ENCODE measurements at places on chromosomes 16 and 17.

- no peak for DNase-seq
These were observed 21.6 kb upstream of the ENDOV start for GRCh38 chr17:80393241-80393890.

DNA sequence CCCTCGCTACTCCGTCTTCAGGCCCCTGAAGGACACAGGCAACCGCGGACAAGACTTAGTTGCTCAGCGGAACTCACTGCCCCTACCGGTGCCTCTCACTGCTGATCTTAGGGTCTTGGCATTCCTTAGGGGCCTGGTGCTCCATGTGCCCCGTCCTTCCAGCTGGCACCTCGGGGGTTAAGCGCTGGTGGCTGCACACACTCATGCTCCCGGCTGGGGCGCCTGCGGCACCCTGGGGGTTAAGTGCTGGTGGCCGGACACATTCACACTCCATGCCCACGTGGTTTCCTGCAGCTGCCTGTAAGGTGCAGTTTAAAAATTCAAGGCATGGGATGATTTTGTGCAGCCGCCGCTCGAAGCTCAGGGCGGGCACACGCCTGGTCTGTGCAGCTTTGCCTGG is 45.1 kb downstream of the BAIAP2 start:
- DNase-seq = no peak

DNA sequence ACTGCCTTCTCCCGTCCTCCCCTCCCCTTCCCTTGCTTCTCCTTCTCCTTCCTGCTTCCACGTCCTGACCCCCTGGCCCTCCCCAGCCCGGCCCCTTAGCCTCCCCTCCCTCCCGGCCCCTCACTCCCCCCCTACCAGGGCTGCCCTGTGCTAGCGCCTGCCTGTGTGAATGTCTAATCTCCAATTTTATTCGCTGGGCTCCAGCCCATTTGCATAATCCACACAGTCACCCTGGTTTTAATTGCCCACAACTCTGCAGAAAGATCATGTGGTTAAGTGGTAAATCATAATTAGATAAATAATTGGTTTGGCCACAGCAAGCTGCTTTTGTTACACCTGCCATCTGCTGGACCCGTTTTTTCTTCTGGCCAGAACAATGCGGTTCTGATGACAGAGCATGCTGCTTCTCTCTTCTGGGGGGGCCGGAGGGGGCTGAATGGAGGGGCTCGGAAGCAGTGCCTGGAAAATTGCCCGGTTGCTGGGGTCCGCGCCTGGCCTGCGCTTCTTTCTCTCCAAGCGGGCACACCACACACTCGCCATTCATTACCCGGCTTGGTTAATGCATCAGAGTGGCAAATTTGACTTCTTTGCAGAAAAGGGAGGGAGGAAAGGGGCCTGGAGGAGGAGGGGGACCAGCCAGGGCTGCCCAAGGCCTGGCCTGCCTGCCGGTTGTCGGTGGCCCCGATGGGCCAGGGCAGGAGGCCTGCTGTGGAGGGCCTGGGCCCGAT is 19.5 kb upstream of the GSE1 start:
- no peak for DNase-seq

- DNase-seq = no peak
These were observed 5.9 kb upstream of the MSLN start for GRCh38 chr16:754656-755055.

GRCh38 chr17:15027853-15028252 is 237.3 kb downstream of the PMP22 start:
- DNase-seq = no peak

- DNase-seq = no peak
These were observed 173.0 kb downstream of the WSCD1 start for GRCh38 chr17:6243186-6243585.

- DNase-seq = peak; percentile 65
These were observed 9.0 kb downstream of the VPS9D1 start for GRCh38 chr16:89711601-89712273.

DNA sequence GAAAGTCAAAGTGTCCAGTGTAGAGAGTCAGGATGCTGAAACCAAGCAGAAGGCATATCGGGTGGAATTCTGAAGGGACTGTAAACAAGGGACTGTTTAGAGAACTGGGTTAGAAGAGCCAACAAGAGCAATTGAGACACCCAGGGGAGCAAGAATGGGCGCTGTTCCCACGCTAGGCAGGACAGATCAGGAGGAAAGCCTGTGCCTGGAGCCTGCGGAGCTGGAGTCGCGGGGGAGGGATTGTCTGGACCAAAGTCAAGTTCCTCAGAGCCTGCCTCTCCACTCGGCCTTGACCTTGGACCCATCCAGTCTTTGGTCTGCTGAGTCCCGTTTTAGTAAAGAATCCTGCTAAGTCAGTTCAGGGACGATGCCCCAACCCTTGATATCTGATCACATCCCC is 14.7 kb upstream of the KLHL36 start:
- DNase-seq = no peak

GRCh38 chr17:47830396-47831002 is 842 bp downstream of the MRPL10 start:
- no peak for DNase-seq

DNA sequence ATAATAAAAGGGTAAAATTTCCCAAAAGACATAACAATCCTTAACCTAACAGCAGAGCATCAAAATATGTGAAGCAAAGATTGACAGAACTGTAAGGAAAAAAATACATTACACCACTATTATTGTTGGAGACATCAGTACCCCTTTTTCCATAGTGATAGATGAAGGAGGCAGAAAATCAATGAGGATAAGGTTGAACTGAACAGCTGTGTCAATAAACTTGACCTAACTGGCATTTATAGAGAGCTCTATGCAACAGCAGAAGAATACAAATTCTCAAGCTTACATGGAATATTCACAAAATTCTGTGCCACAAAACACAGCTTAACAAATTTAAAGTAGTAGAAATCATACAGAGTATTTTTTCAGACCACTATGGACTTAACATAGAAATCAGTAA is 195.0 kb upstream of the ELAC2 start:
- DNase-seq = no peak

DNA sequence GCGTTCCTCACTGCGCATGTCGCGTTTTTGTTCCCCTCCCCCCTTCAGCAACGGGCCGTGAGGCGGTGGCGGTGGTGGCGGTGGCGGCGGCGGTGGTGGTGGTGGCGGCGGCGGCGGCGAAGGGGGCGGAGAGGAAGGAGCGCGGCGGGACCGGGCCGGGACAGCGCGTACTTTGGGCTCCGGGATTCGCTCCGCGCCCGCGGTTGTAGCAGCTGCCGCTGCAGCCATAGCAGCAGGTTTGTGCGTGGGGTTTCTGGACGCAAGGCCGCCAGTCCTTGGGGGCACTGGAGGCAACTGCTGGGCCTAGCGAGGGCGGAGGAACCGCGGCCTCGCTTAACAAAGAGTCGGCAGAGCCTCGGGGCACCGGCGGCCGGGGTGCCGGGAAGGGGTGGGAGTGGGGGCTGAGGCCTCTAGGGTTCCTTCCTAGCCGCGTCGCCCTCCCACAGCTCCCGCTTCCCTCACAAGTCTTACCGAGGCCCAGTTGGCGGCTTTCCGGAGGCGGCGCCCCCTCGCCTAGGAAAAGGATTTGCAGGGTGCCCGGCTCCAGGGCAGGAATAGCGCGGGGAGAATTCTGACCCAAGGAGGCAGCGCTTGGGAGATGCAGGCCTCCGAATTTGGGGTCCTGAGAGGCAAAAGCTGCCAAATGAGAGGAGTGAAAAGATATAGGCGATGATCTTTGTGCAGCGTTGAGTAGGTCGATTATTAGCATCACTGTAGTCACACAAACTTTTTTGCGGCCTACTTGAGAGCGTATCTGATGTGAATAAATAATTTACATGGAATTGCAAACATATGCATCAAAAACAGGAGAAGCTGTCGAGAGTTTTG is at the start of gene DDX42:
Gene DDX42 (plus strand): TSS at position 30 of the 828 bp plus-strand sequence. CDS start 12,880 bp downstream, outside the sequence.
- peak; percentile 46 for DNase-seq

DNA sequence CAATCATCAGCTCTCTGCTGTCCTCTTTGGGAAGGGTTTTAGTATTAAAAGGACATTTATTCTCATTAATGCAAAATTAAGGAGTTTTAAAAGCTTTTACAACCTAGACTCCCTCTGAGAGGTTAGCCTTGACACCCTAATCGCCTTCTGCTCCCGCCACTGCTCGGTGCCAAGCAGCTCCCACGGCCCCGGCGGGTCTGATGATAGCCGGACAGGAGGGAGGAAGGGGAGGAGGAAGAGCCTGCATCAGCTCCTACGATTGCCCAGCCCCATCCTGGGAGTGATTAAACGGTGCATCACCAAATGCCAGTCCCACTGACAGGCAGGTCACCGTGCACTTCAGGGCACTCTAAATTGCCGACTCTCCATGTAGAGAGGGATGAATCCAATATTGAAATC is 8.3 kb downstream of the SHPK start:
- no peak for DNase-seq

- no peak for DNase-seq
These were observed 29.4 kb downstream of the AP2B1 start for GRCh38 chr17:35616536-35616935.

- DNase-seq = peak; percentile 37
These were observed 31.0 kb upstream of the SLC5A10 start for GRCh38 chr17:18920911-18921441.

GRCh38 chr17:77124192-77124889 is 16.4 kb upstream of the SEC14L1 start:
- peak; percentile 99 for DNase-seq
